Activated CD4-positive, alpha-beta T cell treated with anti-CD3 and anti-CD28 coated beads, Interleukin-2, amount 50 U/mL, for 4 hours (primary cell): ENCODE measurements at places on chromosomes 3 and 15.

- no peak for DNase-seq
Observed at GRCh38 chr15:91909574-91909973, 56.1 kb downstream of the SLCO3A1 start.

- no peak for DNase-seq
Observed at GRCh38 chr3:190077395-190078045, 43.2 kb downstream of the P3H2 start.

- DNase-seq = no peak
Observed at GRCh38 chr3:137163241-137163871, 205.6 kb downstream of the IL20RB start.

- no peak for DNase-seq
Observed at GRCh38 chr3:96959901-96960641, 145.7 kb downstream of the EPHA6 start.

DNA sequence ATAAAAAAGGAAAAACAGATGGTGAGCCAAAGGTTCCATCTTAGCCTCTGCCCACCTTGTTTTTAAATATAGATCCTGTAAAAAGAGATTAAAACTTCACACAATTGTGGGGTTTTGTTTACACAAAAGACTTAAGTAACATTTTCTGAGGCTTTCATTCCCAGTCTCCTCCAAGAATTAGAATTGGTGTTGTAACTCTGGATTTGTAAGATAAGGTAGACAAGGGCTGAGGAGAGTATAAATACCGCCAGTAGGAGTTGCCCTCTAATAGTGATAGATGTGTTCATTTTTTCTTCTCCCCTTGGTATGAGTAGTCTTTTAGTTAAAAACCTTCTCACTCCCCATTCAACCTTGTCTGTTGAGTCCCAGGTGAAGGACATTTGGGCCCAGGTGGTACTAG, 8.5 kb downstream of the MINDY2 start:
- no peak for DNase-seq

- DNase-seq = no peak
Observed at GRCh38 chr3:4514321-4514720, 21.2 kb downstream of the ITPR1 start.

- DNase-seq = no peak
Observed at GRCh38 chr3:55592572-55592971, 105.5 kb upstream of the WNT5A start.

- no peak for DNase-seq
Observed at GRCh38 chr3:150740733-150741496, 22.1 kb downstream of the SIAH2 start.

DNA sequence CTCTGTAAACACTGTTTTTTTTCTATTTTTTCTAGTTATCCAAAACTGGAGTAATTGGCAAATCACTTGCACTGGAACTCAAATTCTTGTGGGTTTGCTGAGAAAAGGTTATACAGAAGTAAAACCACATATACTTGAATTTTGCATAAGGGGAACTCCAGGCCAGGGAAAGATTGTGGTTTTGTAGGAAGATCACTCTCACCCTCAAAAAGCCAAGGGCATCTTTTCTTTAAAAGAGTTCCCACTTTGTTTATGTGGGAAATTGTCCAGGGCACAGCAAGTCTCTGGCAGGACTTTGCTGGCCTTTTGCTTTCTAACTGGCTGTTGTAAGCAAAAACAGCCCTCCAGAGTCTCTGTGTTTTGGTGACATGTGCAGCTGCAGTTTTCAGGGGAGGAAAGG, 340.3 kb upstream of the RBMS3 start:
- DNase-seq = no peak

DNA sequence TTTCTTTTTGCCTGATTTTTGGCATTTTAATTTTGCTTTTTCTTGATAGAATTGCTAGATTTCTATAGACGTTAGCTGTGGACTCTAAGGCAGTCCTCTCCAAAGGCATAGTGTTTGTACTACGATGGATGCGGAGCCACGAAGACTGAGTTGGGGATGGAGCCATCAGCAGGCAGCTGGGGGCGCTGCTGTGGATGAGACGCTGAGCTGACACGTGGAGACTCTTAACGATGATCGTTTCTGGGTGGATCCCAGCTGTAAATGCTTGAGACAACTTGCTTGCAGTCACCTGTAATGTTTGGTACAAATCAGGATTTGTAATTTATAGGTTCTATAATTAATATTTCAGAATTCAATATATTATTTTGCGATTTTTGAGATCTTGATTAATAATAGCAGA, 13.3 kb upstream of the PPP1R2 start:
- DNase-seq = peak; percentile 28

- no peak for DNase-seq
Observed at GRCh38 chr15:59609730-59610712, 1.6 kb upstream of the GCNT3 start.

DNA sequence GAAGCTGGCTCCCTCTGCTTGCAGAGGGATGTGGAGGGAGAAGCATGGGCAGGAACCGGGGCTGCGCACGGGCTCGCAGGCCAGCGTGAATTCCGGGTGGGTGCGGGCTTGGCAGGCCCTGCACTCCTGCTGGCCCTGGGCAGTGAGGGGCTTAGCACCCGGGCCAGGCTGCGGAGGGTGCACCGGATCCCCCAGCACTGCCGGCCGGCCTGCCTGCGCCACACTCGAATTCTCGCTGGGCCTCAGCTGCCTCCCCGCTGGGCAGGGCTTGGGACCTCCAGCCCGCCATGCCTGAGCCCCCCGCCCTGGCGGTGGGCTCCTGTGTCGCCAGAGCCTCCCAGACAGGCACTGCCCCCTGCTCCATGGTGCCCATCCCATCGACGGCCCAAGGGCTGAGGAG, 47.6 kb upstream of the SPATA12 start:
- no peak for DNase-seq

GRCh38 chr3:191476066-191476772, 15.3 kb downstream of the PYDC2 start:
- no peak for DNase-seq

DNA sequence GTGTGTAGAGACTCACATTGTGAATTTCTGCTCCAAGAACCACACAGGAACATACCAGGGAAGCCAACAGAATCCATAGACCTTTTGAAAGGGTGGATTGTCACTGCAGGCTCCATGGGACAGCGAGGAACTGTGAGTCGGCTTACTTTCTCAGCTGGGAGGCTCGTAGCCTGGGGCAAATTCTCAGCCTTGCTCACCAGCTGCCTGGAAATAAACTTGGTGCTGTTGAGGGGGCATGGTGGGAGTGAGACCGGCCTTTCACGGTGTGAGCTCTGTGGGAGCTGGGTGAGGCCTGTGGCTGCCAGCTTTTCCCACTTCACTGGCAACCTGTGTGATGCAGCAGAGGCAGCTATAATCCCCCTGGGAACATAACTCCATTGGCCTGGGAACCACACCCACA, 146.6 kb upstream of the P2RY1 start:
- no peak for DNase-seq

- no peak for DNase-seq
Observed at GRCh38 chr15:61057830-61058529, 171.1 kb downstream of the RORA start.

DNA sequence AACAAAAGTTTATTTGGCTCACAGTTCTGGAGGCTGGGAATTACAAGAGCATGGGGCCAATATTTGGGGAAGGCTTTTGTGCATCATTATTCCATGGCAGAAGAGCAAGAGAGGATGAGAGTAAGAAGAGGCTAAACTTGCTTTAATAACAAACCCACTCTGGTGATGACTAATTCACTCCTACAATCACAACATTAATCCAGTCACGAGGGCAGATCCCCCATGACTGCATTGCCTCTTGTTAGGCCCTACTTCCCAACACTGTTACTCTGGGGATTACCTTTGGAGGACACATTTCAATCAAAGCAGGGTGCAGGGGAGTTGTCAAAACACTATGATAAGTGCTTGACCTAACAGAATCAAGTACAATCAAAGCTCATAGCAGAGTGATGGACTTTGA, 181.7 kb downstream of the BBX start:
- no peak for DNase-seq

- no peak for DNase-seq
Observed at GRCh38 chr3:170154569-170155143, 26.9 kb downstream of the PHC3 start.

GRCh38 chr15:49438962-49439631, 16.1 kb downstream of the FGF7 start:
- DNase-seq = no peak

- no peak for DNase-seq
Observed at GRCh38 chr15:27323801-27324200, 352.8 kb downstream of the GABRG3 start.

DNA sequence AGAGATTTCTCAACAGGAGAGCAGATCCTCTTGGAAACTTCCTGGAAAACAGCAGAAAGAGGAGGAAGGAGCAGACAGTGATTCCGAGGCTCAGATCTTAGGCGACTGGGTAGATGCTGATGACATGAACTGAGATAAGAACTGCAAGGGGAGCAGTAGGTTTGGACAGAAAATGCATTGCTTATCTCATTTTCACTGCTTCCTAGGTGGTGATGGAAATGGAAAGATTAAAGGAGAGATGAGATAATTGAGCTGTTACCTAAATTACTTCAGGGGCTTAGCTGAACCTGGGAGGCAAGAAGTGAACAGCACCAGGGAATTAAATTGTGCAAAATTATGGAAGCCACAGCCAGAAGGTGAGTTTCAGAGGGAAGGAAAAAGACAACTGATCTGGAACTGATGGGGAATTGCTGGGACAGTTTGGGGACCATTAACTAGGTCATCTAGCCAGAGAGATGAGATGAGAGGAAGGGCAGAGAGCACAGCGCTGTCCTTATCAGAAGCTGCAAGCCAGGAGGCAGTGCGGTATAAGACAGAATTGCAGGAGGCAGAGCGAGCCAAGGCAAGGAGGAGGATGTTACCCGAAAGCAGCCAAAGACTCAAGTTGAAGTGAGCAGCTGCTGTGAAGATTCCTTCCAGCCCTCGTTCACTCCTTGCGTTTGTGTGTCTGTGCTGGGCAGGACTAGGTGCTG, 140.4 kb downstream of the SRGAP3 start:
- no peak for DNase-seq

DNA sequence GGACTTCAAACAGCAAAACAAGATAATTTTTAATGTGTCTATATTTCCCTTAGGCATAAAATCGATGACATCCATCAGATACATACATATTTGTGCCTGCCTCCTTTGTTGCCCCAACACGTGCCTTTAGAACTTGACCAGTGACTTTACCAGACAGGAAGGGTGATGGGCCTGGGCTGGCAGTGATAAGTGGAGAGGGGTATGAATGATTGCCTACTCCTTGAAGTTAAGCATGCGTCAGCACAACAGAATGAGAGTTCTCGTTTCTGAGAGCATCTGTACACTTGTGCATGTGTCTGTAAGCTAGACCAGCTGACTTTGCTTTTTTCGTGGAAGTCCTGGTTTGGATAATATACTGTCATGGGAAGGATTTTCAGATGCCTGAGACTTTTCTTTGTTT, 54.9 kb upstream of the COL6A6 start:
- no peak for DNase-seq

GRCh38 chr15:45635191-45635638, 386 bp downstream of the SQOR start:
- peak; percentile 57 for DNase-seq

DNA sequence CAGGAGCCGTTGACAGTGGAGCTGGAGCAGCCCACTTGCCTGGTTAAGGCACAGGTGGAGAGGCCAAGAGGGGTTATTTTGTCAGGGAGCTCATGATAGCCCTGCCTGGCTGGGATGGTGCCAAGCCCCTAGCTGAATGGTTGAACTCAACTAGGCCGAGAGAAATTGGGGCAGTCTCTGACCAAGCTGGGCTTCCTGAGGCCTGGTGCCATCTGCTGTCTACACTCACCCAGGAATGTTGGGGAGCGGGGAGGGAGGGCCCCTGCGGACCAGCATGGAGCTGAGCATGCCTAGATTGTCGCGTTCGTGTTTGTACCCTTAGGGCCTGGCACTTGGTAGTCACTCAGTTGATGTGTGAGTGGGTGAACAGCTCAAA, 1.2 kb downstream of the BRPF1 start:
- no peak for DNase-seq

DNA sequence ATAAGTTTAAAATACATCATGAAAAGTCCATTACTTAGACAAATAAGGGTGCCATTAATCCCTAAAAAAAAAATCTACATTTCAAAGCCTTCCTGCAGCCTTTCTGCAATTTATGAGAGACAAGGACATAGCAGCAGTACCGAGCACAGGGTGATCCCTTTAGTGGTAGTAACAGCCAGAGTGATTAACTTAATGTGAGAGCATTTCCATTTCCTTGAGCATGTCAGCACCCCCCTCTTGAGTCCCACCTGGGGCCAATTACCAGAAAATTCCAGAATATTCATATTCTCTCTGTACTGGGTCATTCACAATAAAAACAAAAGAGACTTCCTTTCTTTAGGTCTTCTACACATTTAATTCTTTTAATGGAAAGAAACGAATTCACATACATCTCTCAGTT, 546.9 kb upstream of the CCDC54 start:
- no peak for DNase-seq

- DNase-seq = no peak
Observed at GRCh38 chr3:128062033-128062745, 10.0 kb downstream of the SEC61A1 start.

DNA sequence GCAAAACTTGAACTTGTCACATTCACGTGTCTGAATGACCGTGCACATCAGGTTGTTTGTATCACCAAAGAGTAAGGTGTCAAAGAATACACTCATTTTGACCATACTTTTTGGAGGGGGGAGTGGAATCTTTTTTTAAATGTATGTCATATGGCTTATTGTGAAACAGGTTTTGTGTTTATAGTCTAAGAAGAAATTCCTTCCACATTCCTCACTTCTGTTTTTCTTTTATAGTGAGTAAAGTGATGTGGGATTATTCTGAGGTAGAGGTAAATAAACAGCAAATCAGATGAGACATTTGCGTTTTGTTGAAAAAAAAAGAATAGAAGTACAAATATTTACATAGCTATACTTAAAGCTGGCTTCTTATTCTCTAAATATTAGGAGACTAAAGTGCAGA, 33.0 kb downstream of the SRP14 start:
- no peak for DNase-seq

- peak; percentile 91 for DNase-seq
Observed at GRCh38 chr3:49856181-49857005, at the start of gene TRAIP. Gene TRAIP (minus strand): TSS chr3:49856564. CDS start chr3:49856453, 111 bp downstream.

DNA sequence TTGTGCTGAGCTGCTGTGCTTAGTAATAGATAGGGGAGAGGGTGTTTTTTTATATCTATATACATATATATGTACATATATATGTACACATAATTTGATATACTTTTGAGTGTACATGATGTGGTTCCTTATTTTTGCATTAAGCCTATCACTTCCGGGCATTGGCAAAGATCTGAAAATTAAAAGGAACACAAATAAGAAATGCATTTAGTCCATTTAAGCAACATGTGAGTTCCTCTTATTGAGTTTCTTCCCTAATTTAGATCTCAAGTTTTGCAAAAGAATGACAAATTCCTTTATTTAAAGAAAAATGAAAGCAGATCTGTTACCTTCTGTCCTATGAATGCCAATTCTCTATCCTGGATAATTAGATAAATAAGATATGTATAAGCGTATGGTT, 435.1 kb downstream of the LPP start:
- DNase-seq = no peak

DNA sequence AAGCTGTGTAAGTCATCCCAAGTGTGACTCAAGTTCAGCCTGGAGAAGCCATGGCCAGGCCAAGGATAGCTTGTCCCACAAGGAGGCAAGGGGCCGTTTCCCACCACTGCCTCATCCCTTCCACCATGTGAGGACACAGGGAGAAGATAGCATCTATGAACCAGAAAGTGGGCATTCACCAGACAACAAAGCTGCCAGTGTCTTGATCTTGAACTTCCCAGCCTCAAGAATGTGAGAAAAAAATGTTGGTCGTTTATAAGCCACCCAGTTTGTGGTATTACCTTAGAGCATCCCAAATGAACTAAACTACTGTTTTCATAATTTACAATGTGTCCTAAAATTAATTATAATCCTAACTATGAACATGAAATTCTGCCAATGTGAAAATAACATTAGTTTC, 930.8 kb upstream of the CFAP20DC start:
- no peak for DNase-seq
